Tibial artery (tissue), 4 donors: ENCODE measurements at places on chromosomes 2 and 18.

DNA sequence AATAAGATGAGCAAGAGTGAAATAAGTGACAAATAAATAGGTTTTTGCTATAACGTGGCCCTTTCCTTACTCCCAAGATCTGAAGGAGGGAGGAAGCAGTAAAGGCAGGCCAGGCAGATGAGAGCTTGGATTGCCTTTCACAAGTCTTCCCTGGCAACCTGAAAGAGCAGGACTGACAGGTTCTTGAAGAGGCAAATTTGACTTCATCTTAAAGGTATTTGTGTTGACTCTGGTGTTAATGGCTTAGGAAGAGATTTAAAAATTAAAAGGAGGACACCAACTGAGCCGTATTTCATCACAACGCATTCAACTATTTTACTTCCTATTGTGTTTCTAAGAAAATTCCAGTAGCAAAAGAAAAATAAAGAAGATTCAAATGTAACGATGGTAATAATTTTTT is 3.2 kb downstream of the STRN start:
- H3K27me3 ChIP-seq, result no peaks in the 10 kb centered on the region
- no peaks in the 10 kb centered on the region for H3K36me3 ChIP-seq
- DNase-seq, result no peak

GRCh38 chr18:59990121-59990823 is 90.5 kb downstream of the PMAIP1 start:
- no peak overlapping the region for H3K27ac ChIP-seq
- no peak for DNase-seq
- no peaks in the 10 kb centered on the region for H3K36me3 ChIP-seq
- H3K4me1 ChIP-seq, result no peaks in the 10 kb centered on the region
- no peaks in the 10 kb centered on the region for H3K27me3 ChIP-seq
- no peak overlapping the region for H3K4me3 ChIP-seq

GRCh38 chr2:152468899-152469692 is 134.1 kb downstream of the FMNL2 start:
- no peaks in the 10 kb centered on the region for H3K27me3 ChIP-seq
- peaks cover 59% of the 10 kb centered on the region for H3K4me1 ChIP-seq
- H3K36me3 ChIP-seq, result no peaks in the 10 kb centered on the region
- H3K27ac ChIP-seq, result no peak overlapping the region

DNA sequence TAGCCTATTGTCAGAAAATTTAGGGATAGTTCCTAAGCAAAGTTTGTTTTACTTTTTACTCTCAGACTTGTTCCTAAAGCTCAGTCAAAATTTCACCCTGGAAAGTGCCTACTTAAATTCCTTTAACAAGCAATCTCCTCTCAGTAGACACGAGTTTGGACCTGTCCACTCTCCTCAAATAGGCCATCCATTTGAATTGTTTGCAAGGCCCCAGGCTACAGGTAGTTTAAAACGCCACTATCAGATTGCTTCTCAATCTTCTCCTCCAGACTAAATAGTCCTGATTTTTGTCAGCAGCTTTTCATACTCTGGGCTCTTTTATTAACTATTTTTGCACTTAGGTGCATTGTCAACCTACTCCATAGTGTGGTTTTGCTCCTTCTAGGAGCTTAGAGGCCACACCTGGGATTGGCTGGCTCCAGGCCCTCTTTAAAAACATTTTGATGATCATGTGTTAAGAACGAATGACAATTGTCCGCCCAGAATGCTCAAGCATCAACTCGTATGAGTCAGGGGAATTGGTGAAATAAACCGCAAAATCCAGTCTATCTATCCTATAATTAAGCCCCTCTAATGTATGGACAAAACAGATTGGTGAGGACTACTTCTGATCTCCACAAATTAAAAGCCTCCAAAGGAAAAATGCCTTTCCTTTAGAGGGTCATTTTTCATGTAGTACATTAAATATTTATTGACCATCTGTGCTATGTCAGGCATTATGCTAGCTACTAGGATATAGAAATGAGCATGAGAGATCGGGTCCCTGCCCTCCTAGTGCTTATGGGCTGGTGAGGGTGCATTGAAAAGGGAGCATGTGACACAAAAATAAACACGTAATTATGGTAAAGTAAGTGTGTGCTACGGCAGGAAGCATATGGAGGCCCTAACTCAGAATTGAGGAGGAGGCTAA is 333.8 kb upstream of the TNP1 start:
- H3K27ac ChIP-seq, result no peak overlapping the region
- no peak for DNase-seq
- no peaks in the 10 kb centered on the region for H3K27me3 ChIP-seq
- no peaks in the 10 kb centered on the region for H3K36me3 ChIP-seq
- H3K4me3 ChIP-seq, result no peak overlapping the region

DNA sequence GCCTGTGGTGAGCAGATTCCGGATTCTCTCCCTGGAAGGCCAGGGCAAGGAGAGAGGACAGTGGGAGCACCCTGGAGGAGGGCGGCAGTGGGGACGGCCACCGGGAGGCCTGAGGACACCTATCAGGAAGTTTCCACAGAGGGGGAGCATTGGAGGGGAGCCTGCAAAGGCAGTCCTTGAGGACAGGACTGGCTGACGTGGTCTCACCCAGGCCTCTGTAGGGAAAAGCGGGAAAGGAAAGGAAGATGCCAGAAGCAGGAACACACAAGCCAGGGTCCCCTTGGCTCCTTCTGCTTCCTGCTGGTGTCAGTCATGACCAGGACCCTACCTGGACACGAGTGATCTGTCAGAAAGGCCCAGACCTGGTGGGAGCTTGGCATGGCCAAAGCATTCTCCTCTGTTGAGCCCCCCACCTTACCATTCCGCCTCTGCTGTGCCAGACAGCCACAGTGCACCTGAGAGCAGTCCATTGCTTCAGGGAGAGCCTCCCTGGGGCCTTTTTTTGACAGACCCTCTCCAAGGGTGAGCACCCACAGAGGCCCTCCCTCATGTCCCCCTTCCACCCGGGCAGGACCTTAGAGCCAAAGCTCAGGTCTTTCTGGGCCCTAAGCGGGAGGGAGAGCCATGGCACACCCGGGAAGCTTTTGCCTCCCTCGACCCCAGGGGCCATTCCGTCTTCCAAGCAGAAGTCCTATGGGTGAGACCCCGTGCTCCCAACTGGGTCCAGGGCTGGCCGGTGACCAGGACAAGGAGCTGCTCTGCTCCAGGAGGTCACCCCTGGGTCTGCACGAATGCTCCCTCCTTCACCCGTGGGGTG is 333.1 kb downstream of the DYSF start:
- no peak for DNase-seq
- no peak overlapping the region for H3K27ac ChIP-seq
- peaks cover 10% of the 10 kb centered on the region for H3K4me1 ChIP-seq
- H3K27me3 ChIP-seq, result no peaks in the 10 kb centered on the region
- no peak overlapping the region for H3K4me3 ChIP-seq

DNA sequence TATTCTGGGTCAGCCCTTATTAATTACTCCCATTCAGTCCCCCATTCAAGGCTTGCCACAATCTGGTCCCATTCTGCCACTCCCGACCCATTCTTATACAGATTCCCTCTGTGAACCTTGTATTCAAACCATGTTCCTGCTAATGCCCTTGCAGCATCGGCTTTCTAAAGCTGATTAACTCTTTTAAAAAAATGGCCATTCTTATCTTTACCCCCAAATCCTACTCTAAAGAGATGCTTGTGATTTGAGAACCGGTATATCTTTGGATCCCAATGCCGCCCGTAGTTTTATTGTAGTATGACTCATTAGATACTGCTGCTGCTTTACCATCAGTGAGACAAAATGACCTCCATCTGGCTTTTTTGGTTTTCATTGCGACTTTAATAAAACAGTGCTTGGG is 72.2 kb downstream of the XRCC5 start:
- no peaks in the 10 kb centered on the region for H3K4me1 ChIP-seq
- H3K27me3 ChIP-seq, result no peaks in the 10 kb centered on the region
- H3K27ac ChIP-seq, result no peak overlapping the region
- DNase-seq, result no peak

- H3K27me3 ChIP-seq, result peaks cover 30% of the 10 kb centered on the region
- DNase-seq, result no peak
- no peak overlapping the region for H3K27ac ChIP-seq
- no peaks in the 10 kb centered on the region for H3K4me1 ChIP-seq
These were observed 9.6 kb downstream of the MARCHF4 start for GRCh38 chr2:216362730-216363129.

GRCh38 chr2:24474053-24474452 is 17.0 kb upstream of the NCOA1 start:
- H3K27me3 ChIP-seq, result no peaks in the 10 kb centered on the region
- DNase-seq, result no peak
- no peaks in the 10 kb centered on the region for H3K4me1 ChIP-seq
- no peak overlapping the region for H3K4me3 ChIP-seq

DNA sequence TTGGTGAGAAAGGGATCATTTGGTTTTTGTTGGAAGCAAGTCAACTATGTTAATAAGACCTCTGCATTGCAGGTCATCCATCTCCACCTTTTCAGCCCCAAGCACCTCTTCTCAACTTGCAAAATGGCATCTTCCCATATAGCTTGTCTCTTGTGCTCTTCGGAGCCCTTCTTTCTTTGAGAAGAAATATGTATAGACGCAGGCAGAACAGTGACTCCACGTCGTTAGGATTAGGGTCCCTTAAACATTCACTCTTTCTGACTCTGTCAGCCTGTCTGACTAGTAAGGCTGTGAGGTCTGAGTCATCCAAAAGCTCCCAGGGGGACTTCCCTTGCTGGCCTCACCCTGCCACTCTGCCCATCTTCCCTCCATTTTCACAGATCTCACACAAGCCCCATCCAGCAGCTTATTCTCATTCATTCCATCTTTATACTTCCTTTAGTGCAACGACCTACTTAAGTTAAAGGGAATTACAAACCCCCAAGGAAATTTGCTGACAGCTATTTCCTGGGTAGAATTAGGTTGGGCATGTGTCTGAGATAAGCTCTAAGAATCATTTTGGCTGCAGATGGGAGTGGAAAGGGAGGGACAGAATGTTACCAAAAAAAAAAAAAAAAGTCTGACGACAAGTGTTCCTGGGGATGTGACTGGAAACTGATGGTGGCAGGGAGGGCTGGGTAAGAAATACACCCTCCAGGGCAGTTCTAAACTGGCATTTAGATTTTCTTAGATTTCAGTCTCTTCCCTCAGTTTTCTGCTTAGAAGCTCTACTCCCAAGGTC is 37.7 kb upstream of the MEX3C start:
- no peaks in the 10 kb centered on the region for H3K4me1 ChIP-seq
- H3K36me3 ChIP-seq, result no peaks in the 10 kb centered on the region
- no peak overlapping the region for H3K4me3 ChIP-seq
- DNase-seq, result no peak
- no peaks in the 10 kb centered on the region for H3K27me3 ChIP-seq

GRCh38 chr2:10053351-10053750 is 10.0 kb downstream of the KLF11 start:
- H3K4me3 ChIP-seq, result no peak overlapping the region
- no peaks in the 10 kb centered on the region for H3K27me3 ChIP-seq
- H3K4me1 ChIP-seq, result peaks cover 25% of the 10 kb centered on the region
- no peak for DNase-seq
- H3K27ac ChIP-seq, result no peak overlapping the region
- H3K36me3 ChIP-seq, result peaks cover 72% of the 10 kb centered on the region

DNA sequence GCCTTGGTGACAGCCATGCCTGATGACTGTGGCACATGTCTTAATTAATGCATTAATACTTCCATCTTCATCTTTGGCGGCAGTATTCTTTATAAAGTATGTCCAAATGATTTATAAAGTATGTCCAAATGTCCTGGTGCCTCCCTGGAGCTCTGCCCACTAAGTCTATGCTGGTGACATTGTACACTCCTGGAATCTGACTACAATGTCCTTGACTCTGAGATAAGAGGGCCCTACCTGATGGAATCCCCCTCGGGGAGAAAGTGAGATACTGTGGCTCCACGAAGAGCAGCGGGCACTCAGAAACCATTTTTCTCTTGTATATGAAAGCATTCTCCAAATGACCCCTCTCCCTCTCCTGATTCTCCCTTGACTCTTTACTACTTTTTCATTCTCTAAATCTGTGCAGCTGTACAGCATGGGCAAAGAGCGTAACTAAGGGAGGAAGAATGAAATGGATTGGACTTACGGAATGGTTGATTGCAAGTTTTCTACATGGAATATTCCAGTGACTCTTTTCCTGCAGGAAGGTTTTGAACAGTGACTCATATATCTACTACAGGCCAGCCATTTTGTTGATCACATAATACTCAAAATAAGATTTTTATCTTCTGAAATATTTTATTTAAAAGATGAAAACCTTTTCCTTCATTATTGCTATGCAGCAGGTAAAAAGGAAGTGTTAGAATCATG is 17.3 kb downstream of the RAB12 start:
- no peaks in the 10 kb centered on the region for H3K36me3 ChIP-seq
- H3K27me3 ChIP-seq, result no peaks in the 10 kb centered on the region
- no peak overlapping the region for H3K4me3 ChIP-seq
- H3K27ac ChIP-seq, result no peak overlapping the region
- no peaks in the 10 kb centered on the region for H3K4me1 ChIP-seq

GRCh38 chr18:76354348-76354747 is 140.7 kb downstream of the ZNF516 start:
- H3K27me3 ChIP-seq, result no peaks in the 10 kb centered on the region
- H3K36me3 ChIP-seq, result peaks cover 11% of the 10 kb centered on the region
- H3K4me1 ChIP-seq, result no peaks in the 10 kb centered on the region
- DNase-seq, result no peak
- H3K27ac ChIP-seq, result no peak overlapping the region

DNA sequence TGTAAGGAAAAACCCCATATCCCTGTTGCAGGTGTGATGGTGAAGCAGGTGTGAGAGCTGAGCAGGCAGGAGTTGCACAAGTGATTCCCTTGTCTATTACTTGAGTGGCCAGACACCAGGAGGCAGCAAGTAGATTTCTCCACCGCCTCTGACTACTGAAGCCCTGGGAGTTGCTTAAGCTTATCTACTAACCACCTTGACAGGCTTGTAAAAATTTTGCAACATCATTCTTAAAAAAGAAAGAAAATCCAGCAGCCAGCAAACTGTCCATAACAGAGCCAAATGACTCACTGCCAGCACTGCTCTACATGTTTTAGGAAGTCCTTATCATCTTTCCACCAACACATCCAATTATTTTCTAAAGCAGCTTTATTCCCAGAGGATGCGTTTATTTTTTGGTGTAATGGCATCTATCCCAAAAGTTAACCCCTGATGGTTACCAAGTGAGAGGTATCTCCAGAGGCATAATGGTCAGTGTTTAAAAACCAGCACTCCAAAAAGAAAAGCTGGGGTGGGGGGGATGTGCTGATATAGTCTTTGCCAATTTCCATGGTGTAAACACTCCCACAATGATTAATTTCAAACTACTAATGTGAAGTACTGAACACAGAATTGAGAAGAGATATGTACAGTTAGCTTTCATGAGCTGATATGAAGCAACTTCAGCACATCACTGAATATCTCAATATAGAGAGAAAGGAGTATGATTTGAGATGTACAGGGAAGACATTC is 16.3 kb upstream of the GPR39 start:
- H3K4me3 ChIP-seq, result no peak overlapping the region
- H3K27ac ChIP-seq, result no peak overlapping the region
- no peaks in the 10 kb centered on the region for H3K36me3 ChIP-seq
- H3K27me3 ChIP-seq, result peaks cover 5% of the 10 kb centered on the region
- DNase-seq, result no peak
- no peaks in the 10 kb centered on the region for H3K4me1 ChIP-seq
